ENCODE measurements at places on chromosomes 6 and 20.
A peak's percentile ranks its signal among the peaks of the same experiment; 100 is the strongest.

DNA sequence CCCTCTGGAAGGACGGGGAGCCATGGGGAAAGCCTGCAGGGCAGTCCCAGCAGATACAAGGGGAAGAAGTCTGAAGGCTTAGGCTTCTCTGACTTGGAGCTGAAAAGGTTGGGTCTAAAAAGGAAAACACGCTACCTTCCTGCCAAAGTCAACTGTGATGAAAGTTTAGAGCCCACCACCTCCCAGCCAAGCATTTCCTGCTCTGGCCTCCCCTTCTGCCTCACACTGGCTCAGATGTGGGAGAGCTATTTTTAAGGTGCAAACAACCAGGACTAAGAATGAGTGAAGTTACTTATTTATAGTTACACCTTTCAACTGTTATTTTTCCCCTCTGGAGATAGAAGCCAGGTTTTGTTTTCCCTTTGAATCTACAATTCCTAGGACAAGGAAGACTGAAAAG, 21.2 kb downstream of the NEDD9 start:
- no peak for DNase-seq

- DNase-seq: no peak
Measured at GRCh38 chr6:151452750-151453427, 963 bp upstream of the RMND1 start.

GRCh38 chr6:24936641-24937317, 1.0 kb upstream of the RIPOR2 start:
- DNase-seq: no peak

DNA sequence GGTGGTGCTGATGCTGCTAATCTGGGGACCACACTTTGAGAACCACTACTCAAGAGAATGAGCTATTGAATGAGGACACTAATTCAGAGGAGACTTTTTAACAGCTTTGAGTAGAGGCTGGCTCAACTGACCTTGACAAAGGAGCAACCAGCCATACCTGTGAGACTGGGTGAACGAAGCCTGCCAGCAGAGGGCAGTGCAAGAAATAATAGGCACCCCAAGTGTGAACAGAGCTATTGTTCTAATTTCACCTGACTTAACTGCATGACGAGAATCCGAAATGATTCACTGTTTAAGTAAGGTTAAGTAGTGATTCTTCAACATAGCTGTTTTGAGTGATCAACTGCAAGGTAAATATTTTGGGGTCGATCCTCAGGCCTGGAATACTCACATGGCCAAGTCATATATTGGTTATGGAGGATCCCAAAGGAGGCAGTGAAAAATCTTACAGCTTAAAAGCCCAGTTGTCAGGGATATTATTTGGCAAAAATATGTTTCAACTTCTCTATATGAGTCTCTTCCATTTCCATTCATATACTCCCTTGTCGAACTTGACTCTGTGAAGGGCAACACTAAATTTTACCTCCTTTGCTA, 550.5 kb upstream of the MARCKS start:
- DNase-seq: peak; percentile 34

DNA sequence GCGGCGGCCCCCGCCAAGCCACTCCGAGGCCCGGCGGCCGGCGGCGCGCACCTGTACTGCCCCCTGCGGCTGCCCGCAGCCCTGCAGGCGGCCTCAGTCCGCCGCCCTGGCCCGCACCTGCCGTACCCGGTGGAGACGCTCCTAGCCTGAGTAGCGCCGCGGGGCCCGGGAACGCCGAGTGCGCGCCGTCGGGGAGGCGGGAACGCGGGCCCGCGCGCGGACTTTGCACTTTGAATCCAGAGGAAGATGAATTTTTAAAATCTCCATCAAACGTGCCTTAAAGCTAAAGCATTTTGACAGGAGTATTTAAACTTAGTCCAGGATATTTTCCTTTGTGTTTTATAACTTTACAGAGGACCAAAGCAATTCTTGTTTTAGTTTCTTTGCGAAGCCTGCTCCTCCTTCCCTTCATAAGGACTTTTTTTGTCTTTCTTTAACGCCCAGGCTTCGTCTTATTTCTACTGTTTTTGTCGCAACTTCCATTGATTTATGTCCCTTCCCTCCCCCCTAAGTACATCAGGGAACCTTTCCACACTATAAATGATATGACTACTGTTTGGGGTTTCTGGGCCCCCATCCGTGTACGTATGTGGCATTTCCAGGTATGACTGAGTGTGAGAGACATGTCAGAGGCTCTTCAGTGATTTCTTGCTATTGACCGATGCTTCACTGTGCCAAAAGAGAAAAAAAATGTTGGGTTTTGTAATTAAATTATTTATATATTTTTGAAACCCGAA, 2.0 kb downstream of the FOXQ1 start:
- no peak for DNase-seq

DNA sequence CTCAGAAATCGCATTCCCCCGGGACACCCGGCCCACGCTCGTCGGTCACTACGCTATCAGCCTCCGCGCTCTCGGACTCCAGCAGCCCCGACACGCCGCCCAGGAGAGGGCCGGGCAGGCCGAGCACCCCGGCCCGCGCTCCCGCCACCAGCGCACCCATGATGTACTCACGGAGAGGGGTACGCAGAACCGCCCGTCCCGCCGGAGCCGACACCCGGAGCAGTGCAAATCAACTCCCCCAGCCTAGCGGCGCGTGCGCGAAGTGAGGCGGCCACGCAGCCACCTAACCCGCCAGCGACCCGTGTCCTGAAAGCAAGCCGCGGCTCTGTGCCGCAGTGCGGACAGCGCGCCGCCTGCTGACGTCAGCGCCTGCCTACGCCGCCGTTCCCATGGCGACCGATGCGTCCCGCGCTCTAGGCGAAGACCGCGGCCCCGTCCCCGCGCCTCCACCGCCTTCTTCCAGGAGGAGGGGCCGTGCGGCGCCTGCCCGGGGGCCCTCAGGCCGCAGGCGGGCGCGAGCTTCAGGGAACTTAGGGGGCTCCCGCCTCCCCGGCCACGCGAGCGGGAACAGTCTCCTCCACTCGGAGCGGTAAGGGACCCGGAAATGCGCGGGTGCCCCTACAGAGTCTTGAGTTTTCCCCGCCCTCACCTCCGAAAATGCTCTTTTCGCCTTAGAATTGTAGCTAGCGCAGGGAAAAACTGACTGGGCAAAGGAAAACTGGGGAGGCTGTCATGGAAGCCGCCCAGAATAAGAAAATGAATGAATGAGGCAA, at the start of gene AHI1:
AHI1 (minus strand) TSS at position 329 of the 773 bp plus-strand sequence. CDS start 5,503 bp downstream, outside the sequence.
- peak; percentile 87 for DNase-seq

GRCh38 chr20:13105864-13106457, 97.2 kb downstream of the SPTLC3 start:
- DNase-seq: no peak

- no peak for DNase-seq
Measured at GRCh38 chr6:108434222-108434621, 126.5 kb upstream of the FOXO3 start.

DNA sequence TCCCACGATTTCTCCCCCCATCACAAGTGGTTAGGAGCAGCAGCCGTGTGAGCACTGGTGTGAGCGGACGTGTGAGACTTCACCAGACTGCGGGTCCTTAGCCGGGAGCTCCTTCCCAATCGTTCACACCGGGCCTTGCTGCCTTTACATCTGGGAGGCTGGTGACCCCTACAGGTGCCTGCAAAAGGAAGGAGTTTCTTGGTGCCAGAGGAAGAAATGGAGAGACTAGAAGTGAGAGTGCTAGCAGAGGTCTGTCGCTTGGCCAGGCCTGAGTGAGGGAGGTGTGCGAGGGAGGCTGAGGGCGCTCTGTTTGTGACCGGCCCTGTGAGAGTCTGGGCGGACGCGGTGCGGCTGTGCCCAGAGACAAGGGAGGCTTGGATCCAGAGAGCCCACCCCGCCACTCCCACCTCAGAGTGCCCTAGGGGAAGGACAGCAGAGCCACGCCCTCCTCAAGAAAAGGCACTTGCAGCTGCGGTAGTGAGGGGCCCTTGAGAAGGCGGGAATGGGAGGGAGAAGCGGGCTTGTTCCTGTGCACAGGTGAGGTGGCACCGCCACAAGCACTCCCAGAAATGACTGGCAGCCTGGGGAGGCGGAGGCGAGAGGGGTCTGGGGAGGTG, 10.0 kb upstream of the ARMC2 start:
- DNase-seq: no peak

- DNase-seq: no peak
Measured at GRCh38 chr20:62178316-62179161, 4.3 kb upstream of the MTG2 start.

GRCh38 chr6:143009851-143010250, 50.8 kb upstream of the AIG1 start:
- DNase-seq: no peak

GRCh38 chr6:142602972-142603371, 301.2 kb downstream of the ADGRG6 start:
- no peak for DNase-seq

- no peak for DNase-seq
Measured at GRCh38 chr6:95518630-95519227, 58.6 kb upstream of the MANEA start.

GRCh38 chr20:44714701-44715498, at the start of gene CCN5:
Gene CCN5, plus strand, starts transcription at chr20:44715369. Its CDS starts 22 bp downstream, at chr20:44715391.
- DNase-seq: no peak

GRCh38 chr20:57953638-57954037, 243.8 kb upstream of the PMEPA1 start:
- DNase-seq: no peak

GRCh38 chr6:111669326-111669725, 63.6 kb upstream of the TRAF3IP2 start:
- no peak for DNase-seq

GRCh38 chr20:31570735-31571617, 34.1 kb upstream of the ID1 start:
- DNase-seq: no peak

- no peak for DNase-seq
Measured at GRCh38 chr20:18289306-18289705, 979 bp downstream of the ZNF133 start.

DNA sequence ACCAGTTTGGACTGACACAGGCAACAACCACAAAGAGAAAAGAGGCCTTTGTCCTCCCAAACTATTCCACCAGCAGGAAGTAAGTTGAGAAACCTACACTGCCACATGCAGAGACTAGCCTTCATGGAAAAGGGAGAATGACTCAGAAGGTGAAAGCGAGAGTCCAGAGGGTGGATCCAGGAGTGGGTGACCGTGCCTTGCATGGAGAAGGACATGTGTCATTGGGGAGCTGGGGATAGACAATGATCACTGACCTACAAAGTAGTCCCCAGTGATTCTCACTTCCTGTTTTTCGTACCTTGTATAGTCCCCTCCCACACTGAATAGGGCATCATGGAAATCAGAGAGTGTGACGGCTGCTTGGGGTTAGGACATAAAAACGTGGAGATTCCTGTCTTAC, 91.9 kb downstream of the MYLK4 start:
- DNase-seq: no peak

DNA sequence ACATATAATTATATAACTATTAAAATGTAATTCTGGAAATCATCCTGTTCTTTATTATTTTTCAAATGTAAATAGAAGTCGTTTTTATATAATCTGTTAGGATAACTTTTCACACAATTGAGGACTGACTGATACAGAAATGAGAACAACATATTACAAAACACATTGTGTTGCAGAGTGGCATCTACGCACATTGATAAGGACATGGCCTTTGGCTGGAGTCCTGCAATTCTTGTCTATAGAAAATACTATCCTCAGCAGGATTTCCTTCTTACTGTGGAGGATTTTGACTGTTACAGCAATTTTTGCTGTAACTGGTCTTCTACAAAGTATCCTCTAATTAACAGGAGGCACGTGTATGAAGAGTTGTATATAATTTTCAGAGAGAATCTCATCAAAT, 19.8 kb downstream of the SH3BGRL2 start:
- DNase-seq: no peak

GRCh38 chr6:7135755-7136154, 28.0 kb downstream of the RREB1 start:
- DNase-seq: no peak

DNA sequence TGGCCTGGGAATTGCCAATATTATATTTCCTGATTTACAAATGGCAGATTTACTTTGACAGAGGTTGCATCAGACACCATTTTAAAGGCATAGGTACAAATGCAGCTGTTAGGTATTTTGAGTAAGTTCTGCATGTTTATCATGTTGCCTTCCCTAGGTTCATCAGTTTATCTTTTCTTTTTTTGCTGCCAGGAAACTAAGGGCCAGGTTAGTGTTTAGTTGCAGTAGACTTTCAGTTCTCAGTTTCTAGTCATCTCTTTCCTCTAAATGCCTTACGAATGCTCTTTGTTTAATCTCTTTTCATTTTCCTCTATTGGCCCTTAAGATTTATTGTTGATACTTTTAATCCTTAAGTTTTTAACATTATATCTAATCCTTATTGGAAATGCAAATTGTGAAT, 129.9 kb downstream of the SMAP1 start:
- DNase-seq: no peak

DNA sequence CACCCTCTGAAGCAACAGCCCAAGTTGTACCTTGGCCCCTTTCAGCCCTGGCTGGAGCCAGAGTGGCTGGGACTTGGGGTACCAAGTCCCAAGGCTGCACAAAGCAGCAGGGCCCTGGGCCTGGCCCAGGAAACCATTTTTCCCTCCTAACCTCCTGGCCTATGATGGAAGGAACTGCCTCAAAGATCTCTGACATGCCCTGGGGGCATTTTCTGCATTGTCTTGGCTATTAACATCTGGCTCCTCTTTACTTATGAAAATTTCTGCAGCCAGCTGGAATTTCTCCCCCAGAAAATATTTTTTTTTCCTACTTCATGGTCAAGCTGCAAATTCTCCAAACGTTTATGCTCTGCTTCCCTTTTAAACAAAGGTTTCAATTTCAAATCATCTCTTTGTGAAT, 269.4 kb upstream of the CDYL start:
- DNase-seq: no peak

- no peak for DNase-seq
Measured at GRCh38 chr6:128500014-128500413, 20.4 kb downstream of the PTPRK start.

DNA sequence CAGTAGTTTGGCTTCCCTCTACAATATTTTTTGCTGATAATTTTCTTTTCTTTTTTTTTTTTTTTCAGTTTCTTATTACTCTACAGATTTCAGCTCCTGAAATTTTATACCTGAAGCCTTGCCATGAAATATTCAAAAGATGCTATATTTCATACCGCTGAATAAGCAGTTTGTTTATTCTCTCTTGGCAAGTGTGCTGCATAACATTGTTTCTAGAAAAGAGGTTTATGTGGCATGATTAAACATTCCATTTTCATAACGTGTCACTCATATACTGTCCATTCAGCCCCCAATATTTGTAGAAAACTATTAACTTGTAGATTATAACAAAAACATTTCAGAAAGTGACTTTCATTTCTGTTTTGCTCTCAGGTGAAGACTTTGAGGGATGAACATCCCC, 174.4 kb upstream of the NOX3 start:
- DNase-seq: no peak

DNA sequence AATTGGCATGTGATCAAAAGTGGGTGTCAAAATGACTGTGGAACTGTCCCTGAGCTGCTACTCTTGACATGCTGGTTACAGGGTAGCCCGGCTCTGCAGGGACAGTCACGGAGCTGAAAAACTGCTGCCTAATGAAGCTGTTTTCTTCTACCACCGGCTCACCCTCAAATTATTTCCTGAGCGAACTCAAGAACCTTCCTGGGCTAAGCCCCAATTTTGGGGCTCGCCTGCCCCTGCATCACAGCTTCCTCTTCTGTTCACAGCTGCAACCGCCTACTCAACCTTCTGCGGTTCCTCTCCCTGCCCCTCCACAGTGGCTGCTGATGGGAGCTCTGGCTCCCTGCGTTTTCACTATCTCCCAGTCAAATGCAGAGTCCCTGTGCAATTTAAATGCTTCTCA, 110.8 kb upstream of the MLN start:
- peak; percentile 16 for DNase-seq

- DNase-seq: no peak
Measured at GRCh38 chr6:113755449-113756289, 101.5 kb upstream of the MARCKS start.

Data from stimulated activated CD4-positive, alpha-beta T cell treated with anti-CD3 and anti-CD28 coated beads, TNF-alpha, amount 100 ng/mL, for 48 hours (primary cell).